ENCODE measurements at places on chromosomes 13 and 19. TPM values are rescaled to one million over a fixed set of nuclear protein-coding genes. Genes with fewer than 3 reads are reported as not detected.

The PSPN gene
- polyA plus RNA-seq = 0.31 TPM

The RYR1 gene
- 0.06 TPM for polyA plus RNA-seq

The SLC15A1 gene
- 0.03 TPM for polyA plus RNA-seq

The PSG3 gene
- polyA plus RNA-seq = not detected

The ZNF99 gene
- polyA plus RNA-seq = not detected

DNA sequence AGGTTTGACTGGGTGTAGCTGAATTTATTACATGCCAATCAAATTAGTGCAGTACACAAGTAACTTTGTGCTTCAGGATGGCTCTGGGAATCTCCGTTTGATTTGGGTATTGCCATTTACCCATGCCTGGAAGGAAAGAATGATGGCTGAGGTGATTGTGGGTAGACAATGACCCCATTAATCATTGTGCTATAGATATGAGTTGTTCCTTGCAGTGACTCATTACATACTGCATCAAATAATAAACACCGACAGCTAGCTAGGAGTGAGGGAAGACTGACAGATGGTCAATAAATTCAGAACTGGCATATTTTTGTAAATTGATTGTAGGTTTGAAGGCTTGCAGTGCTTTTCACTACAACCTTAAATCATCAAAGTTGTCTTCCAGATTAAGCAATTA is 1069.5 kb downstream of the DIAPH3 start:
- no peak for DNase-seq

GRCh38 chr13:111329641-111330040 is 9.2 kb downstream of the TEX29 start:
- DNase-seq = no peak

The FPR3 gene
- not detected for polyA plus RNA-seq

The KIRREL2 gene
- 0.02 TPM for polyA plus RNA-seq

The ANKRD10 gene
- 18.3 TPM for polyA plus RNA-seq

DNA sequence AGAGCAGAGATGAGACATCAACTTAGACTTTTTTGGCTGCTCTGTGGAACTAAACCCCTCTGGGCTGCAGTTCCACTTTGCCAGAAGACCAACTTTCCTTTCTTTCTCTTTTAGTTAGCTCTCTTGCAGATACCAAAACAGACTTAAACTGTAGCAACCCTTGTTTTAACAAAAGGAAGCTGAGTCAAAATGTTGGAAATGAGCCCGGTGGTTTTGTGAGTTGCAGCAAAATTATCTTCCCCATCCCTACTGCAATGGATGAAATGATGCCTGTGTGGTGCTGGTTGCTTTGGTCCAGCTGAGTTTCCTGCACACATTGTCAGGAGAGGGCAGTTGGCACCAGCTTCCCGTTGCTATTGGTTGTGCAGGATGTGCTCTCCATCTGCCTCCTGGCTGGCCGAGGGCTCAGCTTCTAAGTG is 115.3 kb downstream of the LRCH1 start:
- peak; percentile 78 for DNase-seq

All from mammary epithelial cell (primary cell).